Activated T-cell treated with anti-CD3 and anti-CD28 coated beads for 1 hour (primary cell): ENCODE measurements at places on chromosomes 11 and 22.
A peak's percentile ranks its signal among the peaks of the same experiment; 100 is the strongest.

GRCh38 chr22:17566776-17567175, 3.5 kb downstream of the SLC25A18 start:
- DNase-seq = no peak

GRCh38 chr11:88202498-88202897, 27.3 kb upstream of the RAB38 start:
- DNase-seq = no peak

GRCh38 chr11:69834811-69835800, 15.9 kb upstream of the FGF3 start:
- DNase-seq = no peak

GRCh38 chr11:107018902-107019493, 722 bp upstream of the GUCY1A2 start:
- DNase-seq = no peak

DNA sequence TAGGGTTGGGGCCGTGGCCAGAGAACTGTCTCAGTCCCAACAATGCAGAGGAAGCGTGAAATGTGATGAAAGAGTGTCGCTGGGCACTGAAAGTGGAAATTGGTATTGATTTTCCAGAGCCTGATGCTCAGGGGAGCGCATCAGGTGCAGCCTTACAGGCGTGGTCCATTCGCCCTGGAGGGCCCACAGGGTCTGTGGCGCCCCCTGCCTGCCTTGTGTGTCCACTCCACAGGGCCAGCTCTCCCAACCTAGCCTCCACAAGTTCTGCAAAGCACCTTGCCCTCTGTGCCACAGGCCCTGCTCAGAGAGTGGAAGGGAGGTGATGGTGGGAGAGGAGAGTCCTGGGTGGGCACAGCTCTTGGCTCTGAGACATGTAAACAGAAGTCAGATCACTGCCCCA, 54.9 kb upstream of the LMO1 start:
- no peak for DNase-seq

- peak; percentile 11 for DNase-seq
These were observed 3.2 kb downstream of the SEZ6L start for GRCh38 chr22:26172389-26172990.

DNA sequence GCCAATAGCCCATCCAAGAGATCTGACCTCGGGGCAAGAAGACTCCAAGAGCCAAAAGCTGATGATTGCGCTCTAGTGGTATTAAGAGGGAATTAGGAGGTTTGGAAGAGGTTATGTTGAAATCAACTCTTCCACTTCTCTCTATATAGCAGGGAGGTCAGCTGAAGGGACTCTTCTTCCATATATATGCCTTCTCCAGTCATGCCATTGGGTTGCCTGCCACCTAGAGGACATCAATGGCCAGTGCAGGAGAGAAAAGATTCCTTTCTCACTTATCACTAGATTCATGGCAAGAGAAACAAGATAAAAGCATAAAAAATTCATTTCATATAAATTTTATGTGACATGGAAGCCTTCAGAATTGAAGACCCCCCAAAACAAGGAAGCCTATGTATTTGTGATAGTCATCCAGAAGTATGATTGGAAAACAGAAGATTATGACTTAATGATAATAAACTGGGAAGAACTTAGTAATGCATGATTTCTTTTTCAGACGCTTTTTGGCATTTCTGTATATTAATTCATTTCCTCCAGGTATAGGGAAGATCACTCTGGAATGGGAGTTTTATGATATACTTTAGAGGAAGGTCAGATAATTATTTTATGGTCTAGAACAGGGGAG, 435.1 kb upstream of the DDI1 start:
- no peak for DNase-seq
